Sciatic nerve (tissue), 2 donors: ENCODE measurements at places on chromosomes 3 and 15. TPM values are rescaled to one million over a fixed set of nuclear protein-coding genes. Genes with fewer than 3 reads are reported as not detected.

- no peak for DNase-seq
Measured at GRCh38 chr3:118755253-118755801, 279.3 kb downstream of the IGSF11 start.

DNA sequence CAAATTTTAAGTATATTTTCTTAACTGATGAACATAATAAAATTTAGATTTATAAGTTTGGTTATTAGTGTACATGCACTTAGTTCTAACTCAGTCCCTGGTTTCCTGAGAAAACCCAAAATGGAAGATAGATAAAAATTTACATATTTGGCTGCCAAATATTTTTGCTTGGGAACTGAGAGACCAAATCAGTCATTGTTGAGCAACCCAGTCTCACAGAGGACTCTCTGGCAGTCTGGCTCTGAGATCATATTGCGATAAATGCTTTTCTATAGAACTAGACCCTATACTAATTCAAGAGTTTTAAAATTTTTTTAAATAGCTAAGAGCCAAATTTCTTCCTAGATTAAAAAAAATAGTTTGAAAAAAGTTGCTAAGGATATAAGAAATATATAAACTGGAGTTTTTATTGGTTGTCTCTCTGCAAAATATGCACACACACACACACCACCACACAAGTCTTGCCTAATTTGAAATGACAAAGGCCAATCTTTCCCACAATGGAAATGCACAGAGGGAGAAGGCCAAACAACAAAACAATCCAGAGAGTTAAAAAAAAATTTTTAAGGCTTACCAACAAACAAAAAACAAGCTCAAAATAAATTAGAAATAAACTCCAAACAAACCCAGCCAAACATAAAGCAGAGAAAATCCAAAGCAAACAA is 259.5 kb downstream of the MECOM start:
- DNase-seq: no peak

- DNase-seq: no peak
Measured at GRCh38 chr3:150421799-150422548, 13.9 kb downstream of the TSC22D2 start.

The CCR9 gene
- 0.31 TPM for total RNA-seq

The ARPIN gene
- total RNA-seq: 30.1 TPM

The WDR93 gene
- not detected for total RNA-seq

The ADGRG7 gene
- not detected for total RNA-seq
